ENCODE measurements at places on chromosomes 7 and 10. TPM values are rescaled to one million over a fixed set of nuclear protein-coding genes. Genes with fewer than 3 reads are reported as not detected.

DNA sequence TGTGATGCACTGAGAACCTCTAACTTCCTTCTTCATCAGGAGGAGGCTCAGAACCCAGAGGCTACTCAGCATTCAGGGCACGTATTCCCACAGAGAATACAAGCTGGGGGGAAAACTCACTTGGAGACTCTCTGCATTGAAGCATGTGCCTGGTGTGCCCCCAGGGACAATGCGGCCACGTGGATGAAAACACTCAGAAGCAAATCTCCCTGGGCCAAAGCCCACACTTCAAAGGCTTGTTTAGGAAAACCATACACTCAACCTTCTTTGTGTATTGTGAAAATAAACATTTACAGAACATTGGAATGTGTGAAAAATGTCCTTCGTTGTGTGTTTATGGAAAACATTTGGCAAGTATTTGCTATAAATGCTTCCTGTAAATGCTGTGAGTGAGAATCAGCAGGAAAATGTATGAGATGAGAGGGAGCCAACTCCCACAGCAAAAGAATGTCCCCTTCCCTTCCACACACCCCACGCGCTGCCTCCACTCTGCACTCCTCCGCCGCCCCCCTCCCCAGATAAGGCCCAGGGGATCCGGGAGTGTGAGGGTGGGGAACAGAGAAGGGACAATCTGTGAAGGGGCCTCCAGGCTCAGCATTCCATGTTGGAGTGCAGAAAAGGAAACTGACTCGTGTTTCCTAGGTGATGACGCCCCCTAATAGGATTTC, 339.5 kb downstream of the ELMO1 start:
- DNase-seq: no peak

DNA sequence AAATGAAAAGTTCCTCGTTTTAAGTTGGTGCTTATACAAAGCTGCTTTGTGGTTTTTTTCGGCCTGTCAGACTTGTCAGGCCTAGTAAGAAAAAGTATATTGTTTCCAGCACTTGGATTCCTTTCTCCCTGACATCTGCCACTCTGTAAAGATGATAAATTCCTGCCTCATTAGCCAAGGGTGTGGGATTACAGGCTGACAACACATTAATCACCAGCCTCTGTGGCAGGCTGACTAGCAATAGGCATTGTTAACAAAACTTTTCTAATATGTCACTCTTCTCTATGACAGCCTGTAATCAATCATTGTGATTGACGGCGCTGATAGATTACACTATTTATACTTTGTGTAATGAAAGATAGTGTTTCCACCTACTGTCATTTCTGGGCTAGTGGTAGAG, 682.5 kb downstream of the LRMDA start:
- DNase-seq: peak; percentile 38

GRCh38 chr7:91436655-91437054, 172.4 kb downstream of the FZD1 start:
- no peak for DNase-seq

DNA sequence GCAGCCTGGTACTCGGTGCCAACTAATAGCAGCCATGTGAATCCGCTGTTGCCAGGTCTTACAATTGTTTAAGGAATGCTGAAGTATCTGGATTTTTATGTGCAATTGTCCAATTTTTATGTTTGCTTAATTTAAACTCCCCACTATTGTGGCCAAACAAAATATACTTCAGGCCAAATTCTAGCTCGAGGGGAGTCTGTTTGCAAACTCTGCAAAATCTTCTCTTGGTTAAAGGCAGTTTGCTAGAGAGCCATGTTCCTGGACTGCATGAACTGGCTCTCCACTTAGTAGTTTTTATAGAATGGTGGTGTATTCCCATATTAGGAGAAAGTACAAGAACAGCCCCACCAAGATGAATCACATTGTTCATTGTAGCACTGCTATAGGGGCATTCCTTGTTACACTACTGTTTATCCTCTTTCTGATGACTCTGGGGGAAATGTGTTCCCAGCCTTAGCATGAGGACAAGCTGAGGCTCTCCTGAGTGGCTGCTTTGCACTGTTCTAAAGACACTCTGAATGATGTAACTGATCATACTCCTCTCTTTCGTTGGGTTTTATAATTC, 178.0 kb upstream of the GLI3 start:
- DNase-seq: peak; percentile 39

DNA sequence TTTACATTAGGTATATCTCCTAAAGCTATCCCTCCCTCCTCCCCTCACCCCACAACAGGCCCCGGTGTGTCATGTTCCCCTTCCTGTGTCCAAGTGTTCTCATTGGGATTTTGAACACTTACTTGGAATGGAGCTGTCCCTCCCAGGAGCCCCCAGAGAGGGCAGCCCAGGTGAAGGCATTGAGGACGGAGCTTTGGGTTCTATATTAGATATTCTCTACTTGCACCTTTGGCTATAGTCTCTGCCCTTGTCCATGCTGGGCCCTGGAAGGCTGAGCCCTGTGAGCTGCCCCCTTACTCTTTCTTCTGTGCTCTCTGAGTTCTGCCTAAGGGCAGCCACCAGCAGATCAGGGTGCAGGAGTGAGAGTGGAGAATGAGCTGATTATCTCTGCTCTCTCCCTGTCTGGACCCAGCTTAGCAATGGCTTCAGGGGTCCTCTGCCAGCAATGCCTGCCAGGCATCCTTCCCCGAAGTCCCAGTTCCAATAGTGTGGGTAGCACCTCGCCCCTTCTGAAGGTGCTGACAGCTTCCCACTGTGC, 11.2 kb downstream of the ADRA2A start:
- no peak for DNase-seq

GRCh38 chr10:71769279-71769823, 4.0 kb downstream of the VSIR start:
- no peak for DNase-seq

DNA sequence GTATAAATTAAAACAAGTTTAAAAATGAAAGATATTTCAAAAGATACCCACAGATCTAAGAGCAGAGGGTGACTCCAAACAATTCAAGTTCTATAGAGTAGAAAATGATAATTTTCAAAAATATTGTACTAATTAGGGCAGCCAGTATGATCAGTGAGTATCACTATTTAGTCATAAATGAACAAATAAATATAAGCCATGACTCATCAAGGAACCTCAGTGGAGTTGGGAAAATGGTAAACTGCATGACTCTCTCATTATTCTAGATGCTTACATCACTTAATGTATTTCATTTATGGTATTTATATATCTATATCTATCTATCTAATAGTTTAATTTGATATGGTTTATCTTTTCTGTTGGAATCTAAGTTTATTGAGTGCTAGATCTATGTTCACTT, 94.3 kb downstream of the THSD7A start:
- DNase-seq: no peak

DNA sequence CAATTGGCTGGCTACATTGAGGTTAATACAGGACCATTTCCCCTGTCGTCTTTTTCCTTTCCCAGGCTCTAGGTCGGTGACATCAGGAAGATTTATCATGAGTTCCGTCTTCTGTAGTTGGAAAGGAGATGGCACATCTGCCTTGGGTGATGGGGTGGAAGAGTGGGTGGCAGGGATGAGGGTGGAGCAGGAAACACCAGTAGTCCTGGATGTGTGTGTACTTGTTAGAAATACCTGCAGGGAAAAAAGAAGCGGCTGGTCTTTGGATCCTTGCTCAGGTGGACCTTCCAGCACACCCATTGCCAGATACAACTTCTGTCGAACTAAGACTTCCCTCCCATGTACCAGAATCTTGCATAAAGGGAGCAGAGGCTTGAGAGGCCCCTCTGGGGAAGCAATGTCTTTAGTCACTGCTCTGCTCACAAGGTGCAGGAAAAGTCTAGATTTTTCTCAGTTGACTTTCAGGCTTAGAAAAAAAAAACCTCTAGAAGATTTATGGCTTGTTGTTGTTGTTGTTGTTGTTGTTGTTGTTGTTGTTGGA, 516.8 kb upstream of the GALNT17 start:
- no peak for DNase-seq

- DNase-seq: no peak
Observed at GRCh38 chr7:114354306-114354705, 60.3 kb upstream of the FOXP2 start.

GRCh38 chr7:7613210-7613609, 27.3 kb upstream of the UMAD1 start:
- no peak for DNase-seq

DNA sequence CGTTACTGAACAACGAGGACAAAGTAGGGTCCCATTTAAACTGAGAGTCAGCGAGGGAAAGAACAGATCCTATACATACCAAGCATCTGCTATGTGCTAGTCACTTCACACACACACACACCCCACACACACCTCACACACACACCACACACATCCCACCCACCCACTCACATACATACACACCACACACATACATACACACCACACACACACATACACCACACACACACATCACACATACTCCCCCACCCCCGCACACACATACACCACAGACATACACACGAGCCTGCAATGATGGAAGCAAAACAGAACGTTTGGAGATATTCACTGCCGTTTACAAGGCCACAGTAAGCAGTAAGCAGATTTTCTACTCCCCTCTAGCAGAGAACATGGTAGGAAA, 607 bp upstream of the GRB10 start:
- DNase-seq: no peak

DNA sequence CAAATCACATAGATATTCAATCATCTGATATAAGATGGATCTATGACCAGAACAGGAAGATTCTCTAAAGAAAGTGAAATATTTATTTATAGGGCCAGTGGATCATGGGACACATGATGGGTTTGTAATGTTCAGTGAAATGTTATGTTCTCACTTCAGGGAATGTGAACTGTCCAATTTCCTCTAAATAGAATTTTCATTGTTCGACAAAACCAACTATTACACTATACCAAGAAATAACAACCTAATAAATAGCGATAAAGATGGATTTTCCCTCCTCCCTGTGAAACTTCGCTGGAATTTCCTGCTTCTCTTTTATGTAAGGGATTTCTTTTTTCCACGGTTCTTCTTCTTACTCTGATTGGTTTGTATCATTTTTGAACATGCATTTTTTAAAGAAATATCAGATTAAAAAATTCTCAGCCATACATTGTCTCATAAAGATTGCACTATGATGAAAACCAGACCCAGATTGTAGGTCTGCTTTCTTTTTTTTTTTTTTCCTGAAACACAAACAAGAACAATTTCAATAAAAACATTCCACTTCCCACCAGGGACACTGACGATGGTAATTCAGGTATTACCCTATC, 139.8 kb upstream of the ZEB1 start:
- no peak for DNase-seq

OGDHL gene
- total RNA-seq: 10.7 TPM

NRG3 gene
- not detected for total RNA-seq

PRLHR gene
- total RNA-seq: not detected

PKD2L1 gene
- total RNA-seq: not detected

All from HT1080 (cell line).